ENCODE measurements at places on chromosomes 3 and 15. TPM values are rescaled to one million over a fixed set of nuclear protein-coding genes. Genes with fewer than 3 reads are reported as not detected.

DNA sequence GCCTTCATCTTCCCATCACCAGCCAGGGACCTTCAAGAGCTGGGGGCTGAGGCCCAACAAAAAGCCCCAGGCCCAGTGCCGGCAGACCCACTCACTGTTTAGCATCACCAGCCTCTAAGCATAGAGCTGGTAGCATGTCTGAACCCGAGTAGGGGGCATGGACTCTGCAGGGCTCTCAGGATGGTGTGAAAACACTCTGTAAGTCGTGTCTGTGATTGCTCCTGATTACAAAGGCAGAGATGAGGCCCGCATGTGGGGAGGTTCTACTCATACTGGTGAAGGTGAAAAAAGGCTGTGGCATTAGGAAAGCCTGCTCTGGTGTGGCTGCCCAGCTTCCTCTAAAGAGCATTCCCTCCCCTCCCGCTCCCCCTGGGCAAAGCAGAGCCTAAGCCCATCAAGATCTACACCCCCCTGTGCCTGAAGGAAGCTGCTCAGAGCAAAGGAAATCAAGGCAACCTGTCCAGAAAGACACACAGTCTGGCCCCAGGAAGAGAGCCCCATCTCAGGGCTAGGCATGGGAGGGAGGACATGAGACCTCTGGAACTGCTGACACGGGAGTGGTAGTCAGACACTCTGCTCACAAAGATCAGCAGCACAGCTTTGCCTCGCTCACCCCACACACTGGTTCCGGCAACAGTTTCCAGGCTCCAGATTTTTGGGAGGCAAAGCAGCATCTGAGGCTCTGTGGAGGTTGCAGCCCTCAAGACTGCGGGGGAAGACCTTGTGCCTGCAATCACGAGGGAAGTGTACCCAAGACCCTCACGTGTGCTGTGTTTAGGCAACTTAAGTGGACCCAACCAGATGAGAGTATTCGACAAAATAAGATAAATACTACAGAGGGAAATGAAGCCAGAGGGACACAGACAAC is 36.7 kb downstream of the CCDC12 start:
- DNase-seq, result no peak

GRCh38 chr15:85312486-85312885 is 67.9 kb upstream of the AKAP13 start:
- DNase-seq, result no peak

The RUVBL1 gene
- polyA plus RNA-seq, result 36.2 TPM

- no peak for DNase-seq
These were observed 3.6 kb downstream of the CHDH start for GRCh38 chr3:53842436-53843194.

The C3orf85 gene
- not detected for polyA plus RNA-seq

All from hindlimb muscle (tissue), 1 donor.